ENCODE measurements at places on chromosomes 1 and 21. TPM values are rescaled to one million over a fixed set of nuclear protein-coding genes. Genes with fewer than 3 reads are reported as not detected.
A peak's percentile ranks its signal among the peaks of the same experiment; 100 is the strongest.

GRCh38 chr1:8374356-8374755 is 56.4 kb downstream of the SLC45A1 start:
- H3K27me3 ChIP-seq = no peaks in the 10 kb centered on the region
- H3K27ac ChIP-seq = no peak overlapping the region
- H3K4me1 ChIP-seq = peaks cover 12% of the 10 kb centered on the region
- no peaks in the 10 kb centered on the region for H3K36me3 ChIP-seq

CFAP107 gene
- not detected for total RNA-seq

- H3K27ac ChIP-seq = no peak overlapping the region
- no peaks in the 10 kb centered on the region for H3K4me1 ChIP-seq
- no peak for DNase-seq
- no peak overlapping the region for H3K4me3 ChIP-seq
- H3K27me3 ChIP-seq = no peaks in the 10 kb centered on the region
- H3K36me3 ChIP-seq = no peaks in the 10 kb centered on the region
These were observed 354.9 kb downstream of the DPYD start for GRCh38 chr1:97565886-97566285.

- no peaks in the 10 kb centered on the region for H3K36me3 ChIP-seq
- H3K27ac ChIP-seq = no peak overlapping the region
- no peaks in the 10 kb centered on the region for H3K27me3 ChIP-seq
- 0 out of 2 replicates have a peak, but pooled peaks cover 3% of the 10 kb centered on the region for H3K4me1 ChIP-seq
- no peak for DNase-seq
- no peak overlapping the region for H3K4me3 ChIP-seq
These were observed 16.8 kb upstream of the ERVH48-1 start for GRCh38 chr21:42942244-42942643.

DNA sequence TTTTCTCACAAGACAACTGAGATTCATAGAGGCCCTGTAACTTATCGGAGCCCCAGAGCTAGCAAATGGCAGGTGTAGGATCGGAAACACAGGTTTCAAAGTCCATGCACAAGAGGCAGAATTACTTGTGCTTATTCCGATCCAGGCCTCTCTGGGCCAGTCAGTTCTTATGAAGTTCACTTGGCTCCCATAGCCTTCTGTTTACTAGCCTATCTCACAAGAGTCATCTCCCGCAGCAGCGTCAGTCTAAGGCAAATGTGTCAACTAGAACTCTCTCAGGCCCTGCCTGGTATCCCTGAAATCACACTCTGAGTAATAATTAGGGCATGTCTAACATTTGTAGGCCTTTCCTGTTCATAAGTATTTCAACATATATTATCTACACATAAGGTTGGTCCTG is 43.3 kb downstream of the PHC2 start:
- H3K4me3 ChIP-seq = no peak overlapping the region
- no peaks in the 10 kb centered on the region for H3K36me3 ChIP-seq
- no peaks in the 10 kb centered on the region for H3K27me3 ChIP-seq
- H3K4me1 ChIP-seq = peaks cover 14% of the 10 kb centered on the region
- no peak for DNase-seq
- no peak overlapping the region for H3K27ac ChIP-seq

TSPEAR gene
- not detected for total RNA-seq

DNA sequence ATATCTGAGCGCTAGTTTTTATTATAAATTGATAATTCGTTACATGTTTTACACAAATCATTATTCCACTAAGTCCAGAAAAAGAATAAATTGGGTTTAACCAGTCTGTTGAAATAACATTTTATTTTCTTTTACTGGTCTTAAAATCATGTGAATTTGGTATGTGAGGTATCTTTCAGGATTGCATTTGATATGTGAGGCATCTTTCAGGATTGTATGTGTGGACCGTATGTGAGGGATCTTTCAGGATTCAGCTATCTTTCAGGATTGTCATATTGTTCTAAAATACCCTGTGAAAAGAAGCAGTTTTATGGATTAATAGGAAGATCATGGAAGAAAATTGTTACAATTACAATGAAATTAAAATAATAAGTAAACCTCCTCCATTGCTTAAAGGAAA is 42.9 kb downstream of the USP25 start:
- H3K36me3 ChIP-seq = no peaks in the 10 kb centered on the region
- DNase-seq = no peak
- H3K27me3 ChIP-seq = no peaks in the 10 kb centered on the region
- no peak overlapping the region for H3K4me3 ChIP-seq
- no peaks in the 10 kb centered on the region for H3K4me1 ChIP-seq

DNA sequence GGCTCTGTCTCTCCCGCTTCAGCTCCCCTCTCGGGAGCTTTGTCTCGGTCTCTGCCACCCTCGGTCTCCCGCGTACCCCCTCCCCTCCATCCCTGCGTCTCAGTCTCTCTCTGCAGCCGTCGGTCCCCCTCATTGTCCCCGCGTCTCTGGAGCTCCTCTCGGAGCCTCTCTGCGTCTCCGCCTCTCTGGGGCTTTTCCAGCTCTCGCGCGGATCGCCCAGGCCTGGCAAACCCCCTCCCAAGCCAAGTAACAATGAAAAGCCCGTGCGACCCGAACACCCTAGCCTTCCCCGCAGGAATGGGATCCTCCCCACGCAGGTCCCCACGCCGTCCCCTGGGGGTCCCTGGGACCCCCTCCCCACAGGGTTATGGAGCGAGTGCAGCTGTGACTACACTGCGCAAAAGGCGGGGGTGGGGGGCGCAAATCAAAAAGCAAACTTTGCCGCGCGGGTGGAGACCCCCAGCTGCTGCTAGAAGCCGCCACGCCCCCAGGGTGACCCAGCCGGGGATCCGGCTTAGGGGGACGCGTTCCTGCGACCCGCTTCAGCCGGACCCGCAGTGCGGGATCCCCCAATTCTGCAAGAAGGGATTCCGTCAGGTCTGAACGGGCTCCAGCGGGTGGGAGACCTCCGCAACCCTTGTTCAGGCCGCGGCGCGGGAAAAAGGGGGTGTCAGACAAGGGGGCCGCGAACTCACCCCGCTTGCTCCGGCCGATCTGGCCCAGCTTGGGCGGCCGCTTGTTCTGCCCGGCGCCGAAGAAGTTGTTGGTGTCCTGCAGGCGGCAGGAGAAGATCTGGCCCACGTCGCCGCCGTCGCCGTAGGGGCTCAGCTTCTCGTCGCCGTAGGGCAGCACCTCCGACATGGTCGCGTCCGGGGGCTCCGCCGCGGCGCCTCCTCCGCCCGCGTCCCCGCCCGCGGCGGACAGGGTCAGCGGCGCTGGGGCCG is 1.2 kb downstream of the CAMK2N1 start:
- peak overlapping the region; percentile 85 for H3K27ac ChIP-seq
- H3K27me3 ChIP-seq = no peaks in the 10 kb centered on the region
- peaks cover 28% of the 10 kb centered on the region for H3K4me1 ChIP-seq
- H3K36me3 ChIP-seq = no peaks in the 10 kb centered on the region
- DNase-seq = no peak
- peak overlapping the region; percentile 77 for H3K4me3 ChIP-seq

DNA sequence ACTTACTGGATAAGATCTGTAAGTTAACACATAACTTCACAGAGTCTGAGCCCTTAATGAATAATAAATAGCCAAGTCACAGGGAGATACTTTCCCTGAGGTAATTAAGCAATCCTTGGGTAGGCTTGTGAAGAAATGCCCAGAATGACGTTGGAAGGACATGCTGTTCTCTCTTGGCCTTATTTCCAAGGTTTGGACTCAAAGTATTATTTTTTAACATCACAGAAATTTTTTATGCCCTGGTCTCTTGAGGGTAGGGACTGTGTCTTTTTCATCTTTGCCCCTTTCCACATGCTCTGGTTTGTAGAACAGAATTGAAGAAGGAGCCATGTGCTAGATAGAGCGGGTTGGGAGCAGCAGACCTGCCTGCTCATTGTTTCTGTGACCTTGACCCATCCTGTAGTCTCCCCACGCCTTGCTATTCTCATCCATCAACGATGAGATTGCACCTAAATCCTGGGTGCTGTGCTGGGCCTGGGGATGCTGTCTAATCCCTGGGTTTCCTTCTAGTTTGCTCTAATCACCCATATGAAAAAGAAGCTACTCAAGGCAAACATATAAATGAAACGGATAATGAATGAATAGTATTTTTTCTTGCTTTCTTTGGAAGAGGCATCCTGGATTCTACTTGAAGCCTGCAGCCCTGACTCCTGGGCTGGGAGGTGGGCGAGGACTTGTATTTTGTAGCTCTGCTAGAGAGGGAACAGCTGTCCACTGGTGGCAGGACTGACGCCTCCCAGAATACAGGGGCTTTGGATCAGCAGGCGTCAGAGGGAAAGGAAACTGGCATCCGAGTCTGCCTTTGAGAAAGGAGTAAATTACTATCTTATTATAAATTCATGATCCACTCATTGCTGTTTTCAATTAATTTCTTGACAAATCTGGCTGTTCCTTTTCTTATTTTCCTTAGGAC is 17.5 kb upstream of the LAMTOR5 start:
- H3K27ac ChIP-seq = no peak overlapping the region
- no peak overlapping the region for H3K4me3 ChIP-seq
- no peak for DNase-seq
- no peaks in the 10 kb centered on the region for H3K27me3 ChIP-seq

RGSL1 gene
- not detected for total RNA-seq

- peaks cover 3% of the 10 kb centered on the region for H3K36me3 ChIP-seq
- no peak for DNase-seq
- no peaks in the 10 kb centered on the region for H3K4me1 ChIP-seq
- no peak overlapping the region for H3K4me3 ChIP-seq
- H3K27ac ChIP-seq = no peak overlapping the region
- no peaks in the 10 kb centered on the region for H3K27me3 ChIP-seq
These were observed 11.2 kb upstream of the RAP1GAP start for GRCh38 chr1:21680381-21680780.

Measured in HCT116 (cell line).